ENCODE measurements at places on chromosomes 4 and X.

- peak; percentile 10 for DNase-seq
Observed at GRCh38 chrX:17242470-17242869, 132.5 kb upstream of the NHS start.

DNA sequence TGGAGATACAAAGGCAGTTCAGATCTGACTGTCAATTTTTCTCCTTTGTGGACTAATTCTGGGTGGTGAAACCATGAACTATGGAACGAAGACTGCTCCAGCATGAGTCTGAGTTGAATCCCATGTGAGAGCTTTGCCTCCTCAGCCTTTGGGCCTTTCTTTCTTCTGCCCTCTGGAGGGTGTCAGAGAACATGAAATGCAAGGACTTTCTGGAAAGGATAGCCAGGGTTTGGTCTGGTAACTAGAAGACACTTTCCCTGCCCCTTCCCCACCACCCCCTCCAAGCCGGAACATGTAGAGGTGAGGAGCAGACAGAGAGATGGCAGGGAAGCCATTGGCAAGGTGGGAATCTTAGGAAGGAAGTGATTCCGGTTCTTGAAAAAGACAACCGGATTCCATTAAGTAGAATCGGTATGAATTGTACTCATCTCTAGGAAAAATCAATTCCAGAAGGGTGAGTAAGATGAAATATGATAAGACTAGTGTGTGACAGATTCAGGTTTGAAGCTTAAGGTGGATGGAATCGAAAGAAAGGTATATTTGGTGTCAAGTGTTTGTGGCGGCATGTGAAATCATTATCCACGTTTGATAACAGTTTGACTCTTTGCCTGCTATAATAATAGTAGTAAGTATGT lies 19.0 kb downstream of the FHL1 start:
- peak; percentile 17 for DNase-seq

DNA sequence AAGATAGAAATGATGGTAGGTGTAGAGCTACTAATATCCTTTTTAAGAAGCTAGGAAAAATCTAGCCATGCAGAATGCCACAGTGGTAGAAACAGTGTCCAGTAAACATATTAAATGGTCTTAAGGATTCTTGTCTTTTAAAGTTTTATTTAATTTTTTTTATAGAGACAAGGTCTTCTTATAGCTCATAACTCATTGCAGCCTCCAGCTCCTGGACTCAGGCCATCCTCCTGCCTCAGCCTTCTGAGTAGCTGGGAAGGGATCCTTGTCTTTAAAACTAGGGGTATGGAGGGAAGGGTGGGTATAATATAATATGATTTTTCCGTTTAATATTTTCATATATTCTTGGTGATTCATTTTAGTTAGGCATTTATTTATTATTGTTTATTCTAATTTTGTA lies 3.8 kb downstream of the TMEM165 start:
- DNase-seq = no peak

DNA sequence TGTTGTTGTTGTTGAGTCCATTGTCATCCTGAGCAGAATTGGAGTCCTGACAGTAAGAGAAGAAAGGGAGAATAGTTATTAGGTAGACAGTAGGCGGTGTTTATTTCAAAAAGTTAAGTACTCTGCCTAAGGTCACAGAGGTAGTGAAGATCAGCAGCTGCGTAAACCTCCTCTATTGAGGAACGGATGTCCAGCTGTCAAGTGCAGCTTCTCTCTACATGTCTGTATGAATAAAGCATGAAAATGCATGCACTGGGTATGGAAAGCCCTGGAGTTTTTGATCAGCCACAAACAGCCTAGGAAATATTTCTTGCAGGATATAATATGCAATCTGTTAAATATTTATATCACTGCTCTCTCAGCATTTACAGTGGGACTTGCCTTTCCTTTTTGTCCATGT lies 109.4 kb upstream of the CBLL2 start:
- no peak for DNase-seq

GRCh38 chr4:118224243-118224829 lies 128.5 kb downstream of the PRSS12 start:
- peak; percentile 29 for DNase-seq

DNA sequence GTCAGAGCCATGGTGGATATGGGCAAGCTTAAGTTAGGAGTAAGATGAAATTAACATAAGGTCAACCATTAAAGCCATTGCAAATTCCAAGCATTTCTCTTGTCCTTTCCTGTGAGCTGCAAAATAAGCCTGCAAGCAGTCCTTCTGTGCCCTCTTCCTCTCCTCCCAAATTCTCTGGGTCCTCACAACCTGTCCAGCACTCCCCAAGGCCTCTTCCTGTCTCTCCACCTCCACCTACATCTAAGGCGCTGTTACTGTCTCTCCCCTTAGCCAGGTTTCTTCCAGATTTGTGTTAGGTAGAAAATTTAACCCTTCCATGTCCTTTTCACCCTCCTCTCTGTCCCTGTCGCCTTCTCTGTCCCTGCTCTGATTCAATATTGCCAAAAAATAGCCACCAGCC lies 22.2 kb downstream of the ETDC start:
- no peak for DNase-seq
